Omental fat pad (tissue), 4 donors: ENCODE measurements at places on chromosomes 16 and 17. TPM values are rescaled to one million over a fixed set of nuclear protein-coding genes. Genes with fewer than 3 reads are reported as not detected.
A peak's percentile ranks its signal among the peaks of the same experiment; 100 is the strongest.

- no peak for DNase-seq
Measured at GRCh38 chr17:76198702-76199101, 41.6 kb downstream of the RNF157 start.

DNA sequence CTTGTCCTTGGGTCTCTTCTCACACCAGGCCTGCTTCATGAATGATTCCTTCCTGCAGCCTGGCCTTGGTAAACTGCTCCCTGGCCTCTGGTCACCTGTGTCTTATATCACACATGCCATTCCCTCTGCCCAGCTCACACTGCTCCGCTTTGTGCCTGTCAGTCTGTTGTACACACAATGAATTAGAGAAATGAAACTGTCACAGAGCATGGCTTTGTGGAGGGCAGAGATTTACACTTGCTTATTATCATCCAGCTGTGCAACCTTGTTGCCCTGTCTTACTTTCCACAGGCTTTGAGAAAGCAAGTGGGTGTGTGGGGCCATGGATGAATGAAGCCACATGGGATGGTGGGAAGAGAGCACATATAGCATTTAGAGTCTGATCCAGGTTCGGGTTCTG, 22.4 kb downstream of the ALDH3A2 start:
- no peak for DNase-seq

DNA sequence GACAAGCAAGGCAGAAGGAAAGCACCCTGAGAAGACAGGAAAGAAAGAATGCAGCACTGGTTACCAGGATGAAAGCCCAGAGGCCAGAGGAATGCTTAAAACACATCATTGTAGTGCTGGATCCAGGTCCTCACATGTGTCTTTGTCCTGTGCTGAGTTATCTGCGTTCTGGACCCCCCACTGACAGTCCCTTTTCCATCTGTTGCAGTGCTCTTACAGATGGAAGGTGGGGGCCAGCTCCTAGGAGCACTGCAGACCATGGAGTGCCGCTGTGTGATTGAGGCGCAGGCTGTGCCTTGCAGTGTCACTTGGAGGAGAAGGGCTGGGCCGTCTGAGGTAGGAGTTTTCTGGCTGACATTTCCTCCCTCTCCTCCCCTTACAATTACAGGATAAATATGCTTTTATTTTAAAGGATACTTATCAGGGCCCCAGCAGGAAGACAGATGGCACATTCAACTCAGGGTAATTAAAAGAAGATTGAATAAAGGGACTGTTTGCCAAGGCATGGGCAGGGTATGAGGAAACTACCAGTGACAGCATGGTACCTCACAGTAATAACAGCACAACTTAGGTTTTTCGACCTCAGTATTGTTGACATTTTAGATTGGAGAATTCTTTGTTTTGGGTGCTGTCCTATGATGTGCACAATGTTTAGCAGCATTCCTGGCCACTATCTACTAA, 3.0 kb downstream of the EME1 start:
- no peak for DNase-seq

- DNase-seq = no peak
Measured at GRCh38 chr16:1678500-1679098, 520 bp downstream of the JPT2 start.

- no peak for DNase-seq
Measured at GRCh38 chr17:34567691-34568465, 11.5 kb upstream of the TMEM132E start.

DNA sequence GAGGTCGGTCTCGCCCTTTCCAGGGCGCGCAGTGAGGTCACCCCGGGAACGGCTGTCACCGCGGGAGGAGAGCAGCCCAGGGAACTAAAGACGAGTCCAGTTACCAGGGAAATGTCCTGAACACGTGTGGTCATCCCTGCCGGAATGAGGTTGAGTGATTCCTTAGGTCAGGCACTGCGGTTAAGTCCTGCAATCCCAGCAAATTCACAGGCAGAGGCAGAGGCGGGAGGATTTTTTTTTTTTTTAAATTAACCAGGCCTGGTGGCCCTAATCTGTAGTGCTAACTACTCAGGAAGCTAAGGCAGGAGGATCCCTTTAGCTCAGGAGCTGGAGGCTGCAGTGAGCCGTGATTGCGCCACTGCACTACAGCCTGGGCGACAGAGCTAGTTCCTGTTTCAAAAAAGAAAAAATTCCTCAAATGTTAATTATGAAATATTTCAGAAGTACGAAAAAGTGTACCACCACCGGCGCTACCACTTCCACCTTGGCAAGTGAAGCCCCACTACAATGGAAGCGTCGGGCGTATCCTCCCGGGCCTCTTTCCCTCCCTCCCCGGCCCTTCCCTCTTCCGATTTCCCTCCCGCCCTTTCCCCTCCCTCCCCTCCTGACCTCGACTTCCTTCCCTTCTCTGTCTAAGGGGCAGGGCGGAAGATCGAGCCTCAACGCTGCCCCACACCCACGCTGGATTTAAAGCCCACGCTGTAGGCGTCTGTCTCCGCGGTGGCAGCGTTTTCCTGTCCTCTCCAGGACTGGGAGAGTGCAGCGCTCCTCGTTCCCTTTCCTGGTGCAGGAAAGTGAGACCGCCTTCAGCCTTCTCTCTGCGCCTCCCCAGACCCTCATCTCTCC, 27.3 kb downstream of the SLFN11 start:
- peak; percentile 34 for DNase-seq

DNA sequence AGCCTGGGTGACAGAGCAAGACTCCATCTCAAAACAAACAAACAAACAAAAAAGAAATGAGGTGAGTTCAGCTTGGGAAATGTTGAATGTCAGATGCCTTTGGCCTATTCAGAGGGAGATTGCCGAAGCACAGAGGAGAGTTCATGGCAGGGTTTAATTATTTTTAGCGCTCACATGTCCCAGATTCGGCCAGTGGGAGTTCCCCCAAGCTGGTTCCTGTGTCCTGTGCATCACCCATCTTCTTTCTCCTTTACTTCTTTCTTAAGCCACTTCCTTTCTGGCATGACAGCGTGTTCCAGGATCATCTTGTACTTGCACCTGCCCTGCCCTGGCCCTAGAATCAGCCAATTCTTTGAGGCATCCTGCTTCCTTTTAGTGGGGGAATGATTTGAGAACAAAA, 9.2 kb downstream of the MPV17L start:
- no peak for DNase-seq

DNA sequence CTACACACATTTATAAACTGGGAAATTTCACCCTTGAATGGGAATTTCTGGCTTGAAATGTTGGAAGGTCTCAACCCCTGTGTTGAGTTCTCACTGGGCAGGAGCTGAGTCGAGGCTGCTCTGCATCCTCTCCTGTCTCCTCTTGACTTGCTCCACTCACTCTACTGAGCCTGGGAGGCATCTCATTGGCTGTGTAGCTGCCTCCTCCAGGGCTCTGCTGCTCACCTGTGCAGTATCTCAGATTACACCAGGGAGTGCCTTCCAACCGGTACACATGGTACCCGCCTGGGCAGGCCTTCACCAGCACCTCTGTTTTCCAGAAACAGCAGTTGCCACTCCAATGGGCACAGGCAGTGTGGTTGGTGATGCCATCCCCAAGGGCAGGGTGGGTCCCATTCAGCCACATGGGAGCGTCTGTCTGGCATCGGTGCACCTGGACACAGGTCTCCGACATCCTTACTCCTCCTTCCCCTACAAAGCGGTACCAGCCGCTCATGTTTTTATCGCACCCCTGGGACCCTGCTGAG, 3.7 kb downstream of the GP2 start:
- no peak for DNase-seq

- DNase-seq = no peak
Measured at GRCh38 chr17:2106308-2106955, 51.5 kb downstream of the HIC1 start.

GRCh38 chr17:47276868-47277267, 23.2 kb downstream of the ITGB3 start:
- no peak for DNase-seq

DNA sequence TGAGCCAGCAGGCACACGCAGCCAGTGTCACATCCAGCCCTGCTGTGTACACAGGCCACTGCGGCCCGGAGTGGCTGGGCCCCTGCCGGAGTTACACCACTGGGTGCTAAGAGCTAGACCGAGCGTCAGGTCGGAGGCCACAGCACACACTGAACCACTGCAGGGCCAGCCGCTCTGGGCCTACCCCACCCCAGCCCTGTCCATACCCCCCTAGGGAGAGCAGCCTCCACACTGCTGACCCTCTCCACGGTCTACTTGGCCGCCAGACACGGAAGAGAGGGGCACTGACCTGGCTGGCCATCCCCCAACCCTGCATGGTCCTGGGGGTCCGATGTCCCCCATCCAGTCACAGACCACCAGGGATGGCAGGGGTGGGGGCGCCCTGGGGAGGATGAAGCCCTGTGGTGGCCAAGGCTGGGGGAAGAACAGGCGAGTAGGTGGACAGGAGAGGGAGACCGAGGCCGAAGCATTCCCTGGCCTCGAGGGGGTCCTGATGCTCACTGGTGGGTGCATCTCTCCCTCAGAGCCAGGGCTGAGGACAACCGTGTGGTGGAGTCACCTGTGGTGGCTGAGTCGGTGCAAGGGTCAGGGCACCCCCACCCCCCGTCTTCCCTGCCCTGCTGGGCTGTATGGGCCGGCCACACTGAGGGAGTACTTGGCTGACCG, 34.9 kb upstream of the ZC3H18 start:
- DNase-seq = no peak

SLC13A2 gene
- total RNA-seq = not detected

IL17C gene
- not detected for total RNA-seq

PRDM7 gene
- total RNA-seq = not detected

KRT33B gene
- total RNA-seq = not detected

TM4SF5 gene
- total RNA-seq = not detected

SLC5A11 gene
- 0.32 TPM for total RNA-seq
